ENCODE measurements at places on chromosomes 3 and 15.

- no peak for DNase-seq
These were observed 4.7 kb downstream of the CCR8 start for GRCh38 chr3:39334205-39334604.

- DNase-seq: no peak
These were observed 175.0 kb upstream of the DPH6 start for GRCh38 chr15:35720984-35721383.

DNA sequence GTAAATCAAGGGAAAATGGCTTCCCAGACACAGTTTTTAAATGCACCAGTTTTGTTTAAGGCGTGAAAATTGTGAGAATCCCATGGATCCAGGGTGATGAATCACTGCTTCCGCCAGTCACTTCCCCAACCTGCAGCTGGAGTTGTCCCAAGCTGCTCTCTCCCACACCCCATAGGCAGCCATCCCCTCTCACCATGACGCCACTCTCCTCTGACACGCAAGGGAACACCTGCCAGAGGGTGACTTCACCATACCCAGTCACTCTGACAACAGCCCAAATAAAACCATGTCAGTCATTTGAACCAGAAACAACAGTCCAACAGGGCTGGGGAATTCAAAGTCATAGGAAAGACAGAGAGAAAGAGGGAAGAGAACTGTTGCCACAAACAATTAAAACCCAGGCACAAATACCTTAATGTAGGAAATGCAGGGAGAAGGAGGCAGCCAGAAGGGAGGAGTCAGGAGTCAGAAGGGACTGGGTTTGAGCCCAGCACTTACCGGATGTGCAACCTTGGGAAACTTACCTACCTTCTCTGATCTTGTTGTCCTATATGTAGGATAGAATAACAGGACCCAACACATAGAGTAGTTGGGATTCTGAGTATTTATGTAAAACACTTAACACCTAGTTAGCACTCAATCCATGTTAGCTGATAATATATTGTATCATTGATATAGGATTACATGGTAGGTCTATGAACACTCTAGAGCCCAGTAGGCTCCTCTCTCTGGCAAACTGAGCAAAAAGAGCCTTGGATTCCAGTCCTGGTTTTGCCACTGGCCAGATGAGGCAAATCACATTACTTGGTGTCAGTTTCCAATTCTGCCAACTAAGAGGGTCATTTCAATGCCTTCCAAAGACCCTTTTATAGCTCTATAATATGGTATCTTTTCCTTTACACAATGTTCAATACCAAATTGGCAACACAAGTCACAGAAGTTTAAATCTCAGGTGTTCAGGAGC, 326.3 kb upstream of the ICE2 start:
- no peak for DNase-seq

DNA sequence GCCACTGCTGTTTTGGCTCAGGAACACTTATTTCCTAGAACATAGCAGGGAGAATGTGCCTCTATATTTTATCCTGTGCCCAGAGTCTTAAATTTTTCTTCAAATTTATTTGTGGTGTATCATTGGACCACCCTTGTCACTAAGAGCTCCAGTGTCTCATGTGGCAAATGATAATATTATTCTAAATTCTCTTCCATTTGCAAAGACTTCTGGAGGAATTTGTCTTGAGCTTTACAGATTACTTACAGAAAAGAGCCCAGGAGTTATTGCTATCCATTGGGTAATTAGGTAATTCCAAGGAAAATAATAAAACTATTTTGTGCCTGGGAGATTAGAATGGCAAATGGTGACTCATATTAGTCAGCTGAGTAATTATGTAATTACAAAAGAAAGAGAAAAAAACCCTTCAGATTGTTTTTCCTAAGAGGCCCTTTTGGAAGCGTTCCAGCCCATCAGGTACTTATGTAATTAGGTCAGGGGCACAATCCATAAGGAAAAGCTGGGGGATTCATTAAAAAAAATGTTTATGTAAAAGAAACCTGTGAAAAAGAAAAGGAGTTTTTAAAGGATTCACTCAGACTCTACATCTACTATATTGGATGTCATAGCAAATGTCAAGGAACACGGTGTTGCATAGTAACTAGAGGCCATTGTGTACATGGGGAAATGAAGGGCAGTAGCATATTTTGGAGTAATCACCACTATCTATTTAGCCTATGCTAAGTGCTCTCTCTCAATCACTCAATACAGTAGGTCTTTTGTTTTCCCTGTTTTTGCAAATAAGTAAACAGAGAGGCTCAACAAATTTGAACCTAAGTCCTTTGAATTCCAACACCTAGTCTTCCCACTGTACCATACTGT, 380.9 kb upstream of the RARB start:
- no peak for DNase-seq

DNA sequence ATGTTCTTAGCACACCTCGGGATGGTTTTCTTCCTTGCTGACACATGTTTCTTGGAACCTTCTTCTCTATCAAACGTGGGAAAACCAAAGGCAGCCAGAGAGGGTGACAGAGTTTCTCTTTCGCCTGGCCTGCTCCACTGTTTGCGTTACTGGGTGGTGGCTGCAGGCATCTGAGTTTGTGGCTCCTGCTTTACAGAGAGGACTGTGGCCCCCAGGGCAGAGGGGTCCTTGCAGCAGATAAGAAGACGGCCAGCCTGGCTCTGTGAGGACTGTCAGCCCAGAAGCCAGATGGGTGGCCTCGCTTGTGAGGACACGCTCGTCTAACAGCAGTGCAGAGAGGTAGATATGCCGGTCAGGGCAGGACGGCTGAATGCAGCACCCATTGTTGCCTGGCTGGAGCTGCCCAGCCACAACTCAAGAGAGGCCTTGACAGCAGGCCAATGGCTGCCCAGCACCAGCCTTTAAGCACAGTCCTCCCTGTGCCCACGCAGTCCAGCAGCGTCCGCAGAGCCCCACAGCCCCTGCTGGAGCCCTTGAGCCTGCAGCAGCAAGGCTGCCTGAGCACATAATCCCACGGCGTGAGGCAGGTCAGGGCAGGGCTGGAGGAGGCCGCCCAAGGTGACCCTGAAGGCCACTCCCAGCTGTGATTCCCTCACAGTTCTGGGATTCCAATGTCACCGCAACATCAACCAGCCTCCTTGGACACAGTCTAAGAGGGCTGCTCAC, 15.0 kb upstream of the SPTBN5 start:
- DNase-seq: no peak

DNA sequence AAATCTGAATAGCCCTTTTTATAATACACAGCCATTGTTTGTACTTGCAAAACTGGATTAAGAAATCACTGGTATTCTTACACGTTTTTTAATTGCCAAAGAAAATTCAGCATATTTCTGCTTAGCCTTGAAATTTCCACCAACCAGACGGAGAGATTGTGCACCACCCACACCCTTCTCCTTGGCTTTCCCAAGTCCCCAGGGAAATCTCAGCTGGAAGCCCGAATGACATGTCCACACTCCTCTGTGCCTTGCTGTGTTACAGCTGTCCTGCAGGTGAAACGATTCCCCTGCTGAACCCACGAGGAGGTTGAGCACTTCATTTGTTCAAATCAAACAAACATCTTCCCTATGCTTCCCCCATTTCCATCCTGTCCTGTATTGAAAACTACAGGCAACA, 49.6 kb upstream of the PPARG start:
- no peak for DNase-seq

- DNase-seq: no peak
These were observed 39.0 kb downstream of the LRTM1 start for GRCh38 chr3:54888873-54889272.

DNA sequence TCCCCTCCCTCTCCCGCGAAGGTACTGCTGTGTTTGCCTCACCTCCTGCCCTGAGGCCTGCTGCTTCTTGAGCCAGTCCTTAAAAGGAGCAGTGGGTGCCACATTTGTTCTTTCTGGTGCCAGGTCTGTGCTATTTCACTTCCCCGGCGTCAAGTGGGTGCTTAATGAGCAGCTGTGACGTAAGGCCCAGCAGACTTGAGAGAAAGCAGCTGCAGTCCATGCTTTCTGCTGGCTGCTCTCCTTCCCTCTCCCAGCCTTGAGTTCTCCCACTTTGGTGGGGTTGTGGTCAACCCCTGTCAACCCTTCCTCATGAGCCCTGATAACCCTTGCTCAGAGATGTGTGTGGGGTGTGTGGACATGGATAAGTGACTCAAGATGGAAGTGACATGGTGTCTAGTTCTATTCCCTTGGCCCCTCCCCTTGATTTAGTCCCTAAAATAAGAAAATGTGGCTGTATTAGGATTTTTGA, 6.9 kb downstream of the INAFM2 start:
- no peak for DNase-seq

GRCh38 chr3:11641683-11642430, 1.9 kb downstream of the VGLL4 start:
- DNase-seq: no peak

GRCh38 chr15:34760909-34761308, 6.1 kb upstream of the GJD2 start:
- DNase-seq: no peak

DNA sequence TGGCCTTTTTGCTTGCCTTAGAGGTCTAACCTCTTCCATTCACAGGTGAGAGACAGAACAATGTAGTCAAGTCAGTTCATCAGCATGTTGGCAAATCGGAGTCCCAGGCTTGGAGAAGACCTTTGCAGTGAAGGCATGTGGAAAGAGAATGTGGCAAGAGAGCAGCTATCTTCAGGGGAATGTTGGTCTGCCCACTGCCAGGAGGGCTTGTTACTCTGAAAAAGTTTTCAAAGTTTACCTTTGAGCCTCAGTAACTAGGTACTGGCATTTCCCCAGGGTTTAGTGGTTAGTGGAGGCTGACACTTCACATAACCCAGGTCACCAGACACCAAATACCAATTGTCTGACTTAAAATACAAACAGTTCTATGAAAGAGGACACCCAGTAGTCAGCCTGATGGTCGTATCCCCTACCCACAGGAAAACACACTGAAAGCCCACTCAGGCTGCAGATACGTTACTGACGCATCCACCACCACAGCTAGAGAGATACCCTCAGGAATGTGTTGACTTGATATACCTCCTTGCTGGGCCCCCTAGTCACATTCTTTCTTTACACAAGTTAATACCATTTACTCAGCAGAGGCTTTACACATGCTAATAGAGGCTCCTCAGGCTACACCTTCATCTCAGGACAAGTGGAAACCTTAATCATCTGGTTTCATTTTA, 9.7 kb upstream of the ARID3B start:
- no peak for DNase-seq

GRCh38 chr3:122947738-122948137, 79.8 kb downstream of the SEMA5B start:
- DNase-seq: no peak

DNA sequence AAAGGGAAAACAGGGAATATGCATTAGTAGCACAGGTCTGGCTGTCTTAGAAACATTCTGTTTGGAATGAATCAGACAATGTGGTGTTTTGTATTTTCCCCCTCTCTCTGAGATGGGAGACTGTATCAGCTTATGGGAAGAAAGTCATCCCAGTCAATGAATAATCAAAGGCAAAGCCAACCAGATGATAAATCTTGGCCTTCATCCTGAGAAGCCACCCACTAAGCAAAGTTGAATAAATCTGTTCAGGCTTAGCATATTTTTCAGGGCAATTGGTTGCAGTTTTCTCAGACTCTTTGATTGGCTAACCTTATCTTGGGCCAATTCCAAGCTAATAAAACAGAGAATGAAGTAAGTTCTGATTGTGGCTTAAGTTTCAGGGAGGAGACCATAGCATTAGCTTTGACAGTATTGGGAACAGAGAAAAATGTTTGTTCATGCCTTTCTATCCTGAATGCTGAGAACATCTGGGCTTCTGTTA, 63.6 kb upstream of the ARL8B start:
- no peak for DNase-seq

- no peak for DNase-seq
These were observed 98.5 kb upstream of the C3orf80 start for GRCh38 chr3:160126761-160127160.

DNA sequence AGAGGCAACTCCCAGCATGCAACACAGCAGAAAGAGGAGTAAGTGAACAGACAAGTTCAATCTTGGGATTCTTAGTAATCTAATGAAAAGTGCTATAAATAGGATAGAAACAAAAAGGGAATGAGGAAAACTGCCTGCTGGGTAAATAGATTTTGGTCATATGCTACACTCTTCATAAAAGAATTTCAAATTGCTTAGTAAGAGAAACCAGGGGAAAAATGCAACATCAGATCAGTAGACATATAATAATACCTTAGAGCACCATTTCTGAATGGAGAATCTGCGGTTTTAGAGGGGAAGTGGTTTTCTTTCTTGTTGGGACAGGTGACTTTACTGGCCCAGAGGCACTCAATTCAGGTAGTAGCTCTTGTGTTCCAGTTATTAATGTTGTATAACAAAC, 13.4 kb upstream of the TBC1D5 start:
- no peak for DNase-seq

GRCh38 chr15:71294251-71294910, 179.1 kb downstream of the THSD4 start:
- DNase-seq: no peak

- DNase-seq: no peak
These were observed 54.6 kb upstream of the PIAS1 start for GRCh38 chr15:67999320-68000100.

- no peak for DNase-seq
These were observed 5.4 kb downstream of the MUC4 start for GRCh38 chr3:195806211-195806915.

DNA sequence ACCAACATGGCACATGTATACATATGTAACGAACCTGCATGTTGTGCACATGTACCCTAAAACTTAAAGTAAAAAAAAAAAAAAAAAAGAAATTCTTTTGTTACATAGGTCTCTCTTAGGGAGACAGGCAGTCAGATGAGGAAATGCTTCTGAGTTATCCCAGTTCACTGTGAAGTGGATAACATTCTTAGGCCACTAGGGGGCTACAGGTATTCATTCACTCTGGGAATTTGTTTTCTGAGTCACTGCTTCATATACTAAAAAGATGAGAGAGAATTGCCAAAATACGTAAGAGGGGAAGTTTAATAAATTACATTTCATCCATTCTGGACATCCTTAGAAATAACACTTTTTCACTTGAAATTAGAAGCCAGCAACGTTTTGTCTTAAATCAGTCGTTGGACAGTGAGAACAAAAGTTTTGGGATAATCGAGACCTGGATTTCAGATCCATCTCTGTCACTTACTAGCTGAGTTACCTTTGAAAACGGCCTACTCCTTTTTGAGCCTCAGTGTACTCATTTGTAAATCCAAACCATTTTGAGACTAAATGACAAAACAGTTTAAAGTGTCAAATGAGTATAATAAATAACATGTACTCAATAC, 738.4 kb upstream of the ALCAM start:
- no peak for DNase-seq

DNA sequence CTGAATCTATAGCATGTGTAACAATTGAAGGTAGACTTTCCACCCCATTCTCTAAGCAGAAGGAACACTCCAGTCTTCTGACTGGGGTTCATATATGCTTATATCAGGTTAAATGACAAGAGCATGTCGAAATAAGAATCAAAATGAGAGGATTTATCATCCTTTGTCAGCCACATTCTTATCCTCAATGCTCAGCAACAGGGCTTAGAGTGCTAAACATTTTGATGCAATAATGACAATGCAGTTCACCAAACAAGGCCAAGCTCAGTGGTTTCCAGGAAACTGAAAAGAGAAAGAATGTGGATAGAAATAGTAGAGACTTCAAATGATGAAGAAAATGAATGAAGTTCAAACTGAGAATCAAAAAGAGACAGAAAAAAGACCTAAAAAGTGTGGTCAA, 78.0 kb downstream of the FSIP1 start:
- DNase-seq: no peak
